Esophagus muscularis mucosa (tissue), 4 donors: ENCODE measurements at places on chromosomes 5 and 9. TPM values are rescaled to one million over a fixed set of nuclear protein-coding genes. Genes with fewer than 3 reads are reported as not detected.

DNA sequence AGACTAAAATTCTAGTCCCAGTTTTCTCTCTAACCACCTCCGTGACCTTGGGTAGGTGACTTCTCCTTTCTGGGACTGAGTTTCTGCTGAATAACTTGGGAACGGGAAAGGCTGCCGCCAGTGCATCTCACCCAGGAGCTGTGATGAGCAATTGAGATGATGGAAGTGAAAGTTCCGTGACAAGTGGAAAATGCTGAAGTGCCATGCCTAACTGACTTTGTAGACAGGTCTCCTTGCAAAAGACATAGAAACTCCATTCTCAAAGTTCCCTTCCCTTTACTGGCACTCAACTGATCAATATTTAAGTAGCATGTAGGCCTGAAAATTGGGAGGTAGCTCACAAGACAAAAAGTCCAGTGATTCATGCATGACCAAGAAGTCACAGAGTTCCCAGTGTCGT lies 6.3 kb upstream of the ADAM19 start:
- H3K4me1 ChIP-seq = no peaks in the 10 kb centered on the region
- H3K27ac ChIP-seq = no peak overlapping the region
- H3K4me3 ChIP-seq = no peak overlapping the region
- no peaks in the 10 kb centered on the region for H3K36me3 ChIP-seq
- no peak for DNase-seq

- H3K36me3 ChIP-seq = no peaks in the 10 kb centered on the region
- no peak overlapping the region for H3K27ac ChIP-seq
- H3K4me1 ChIP-seq = no peaks in the 10 kb centered on the region
- no peak for DNase-seq
- H3K4me3 ChIP-seq = no peak overlapping the region
Measured at GRCh38 chr5:26942481-26942880, 95.9 kb downstream of the CDH9 start.

- H3K4me1 ChIP-seq = peaks cover 8% of the 10 kb centered on the region
- no peaks in the 10 kb centered on the region for H3K27me3 ChIP-seq
- H3K27ac ChIP-seq = no peak overlapping the region
- H3K4me3 ChIP-seq = no peak overlapping the region
Measured at GRCh38 chr5:74582853-74583252, 57.7 kb downstream of the ENC1 start.

- DNase-seq = no peak
- no peaks in the 10 kb centered on the region for H3K36me3 ChIP-seq
- H3K4me3 ChIP-seq = no peak overlapping the region
- H3K27me3 ChIP-seq = peaks cover 24% of the 10 kb centered on the region
- no peak overlapping the region for H3K27ac ChIP-seq
Measured at GRCh38 chr5:178115814-178116142, 2.4 kb downstream of the N4BP3 start.

The GFRA3 gene
- 8.4 TPM for total RNA-seq
